ENCODE measurements at places on chromosomes 16 and 17. TPM values are rescaled to one million over a fixed set of nuclear protein-coding genes. Genes with fewer than 3 reads are reported as not detected.

DNA sequence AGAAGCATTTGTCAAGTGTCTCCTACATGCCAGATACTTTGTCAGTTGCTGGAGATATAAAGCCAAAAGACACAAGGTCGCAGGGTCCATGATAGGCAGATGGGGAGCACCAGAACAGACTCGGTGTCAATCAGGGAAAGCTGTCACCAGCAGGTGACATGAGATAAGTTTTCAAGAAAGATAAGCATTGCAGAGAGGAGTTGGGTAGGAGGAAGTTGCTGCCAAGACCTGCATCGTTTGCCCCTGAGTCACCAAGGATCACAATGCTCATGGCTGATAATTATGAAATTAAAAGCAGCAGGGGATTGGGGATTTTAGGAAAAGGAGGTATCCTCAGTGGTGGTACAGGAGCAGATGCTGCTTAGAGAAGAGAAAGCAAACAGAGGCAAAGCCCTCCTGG, 551.1 kb upstream of the CDH11 start:
- DNase-seq: peak; percentile 22

GRCh38 chr16:25064937-25065336, 46.6 kb upstream of the LCMT1 start:
- DNase-seq: peak; percentile 9

DNA sequence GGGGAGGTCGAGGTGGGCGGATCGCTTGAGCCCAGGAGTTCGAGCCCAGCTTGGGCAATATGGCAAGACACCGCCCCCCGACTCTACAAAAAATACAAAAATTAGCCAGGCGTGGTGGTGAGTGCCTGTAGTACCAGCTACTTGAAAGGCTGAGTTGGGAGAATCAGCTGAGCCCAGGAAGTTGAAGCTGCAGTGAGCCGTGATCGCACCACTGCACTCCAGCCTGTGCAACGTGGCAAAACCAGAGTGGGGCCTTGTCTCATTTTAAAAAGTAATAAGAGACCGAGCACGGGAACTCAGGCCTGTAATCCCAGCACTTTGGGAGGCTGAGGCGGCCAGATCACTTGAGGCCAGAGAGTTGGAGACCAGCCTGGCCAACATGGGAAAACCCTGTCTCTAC, 24.4 kb upstream of the ABCC1 start:
- no peak for DNase-seq

DNA sequence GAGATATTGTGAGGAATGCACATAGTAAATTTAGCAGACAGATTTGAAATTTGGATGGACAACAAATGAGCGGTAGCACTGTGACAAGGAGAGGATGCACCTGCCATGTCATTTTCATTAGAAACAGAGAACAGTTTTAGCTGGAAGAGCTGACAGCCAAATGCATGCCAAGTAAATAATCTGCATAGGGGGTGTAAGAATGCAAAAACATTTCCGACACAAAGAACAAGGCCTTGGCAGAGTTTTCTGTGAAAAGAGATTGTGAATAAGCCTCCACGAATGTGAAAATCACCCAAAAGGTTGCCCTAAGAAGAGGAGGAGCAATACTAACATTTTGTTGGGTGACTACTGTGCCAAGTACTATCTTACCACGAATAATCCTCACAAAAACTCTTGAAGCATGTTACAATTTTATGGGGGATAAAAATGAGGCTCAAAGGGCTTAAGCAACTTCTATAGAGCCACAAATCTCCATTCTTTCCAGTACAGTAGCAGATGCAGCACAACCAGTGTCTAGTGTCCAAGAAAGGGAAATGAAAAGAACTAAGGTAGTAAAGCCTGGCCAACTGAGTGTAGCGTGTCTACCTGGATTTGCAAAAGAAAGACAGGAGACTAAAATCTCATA, 28.3 kb downstream of the TMEM100 start:
- DNase-seq: no peak

DNA sequence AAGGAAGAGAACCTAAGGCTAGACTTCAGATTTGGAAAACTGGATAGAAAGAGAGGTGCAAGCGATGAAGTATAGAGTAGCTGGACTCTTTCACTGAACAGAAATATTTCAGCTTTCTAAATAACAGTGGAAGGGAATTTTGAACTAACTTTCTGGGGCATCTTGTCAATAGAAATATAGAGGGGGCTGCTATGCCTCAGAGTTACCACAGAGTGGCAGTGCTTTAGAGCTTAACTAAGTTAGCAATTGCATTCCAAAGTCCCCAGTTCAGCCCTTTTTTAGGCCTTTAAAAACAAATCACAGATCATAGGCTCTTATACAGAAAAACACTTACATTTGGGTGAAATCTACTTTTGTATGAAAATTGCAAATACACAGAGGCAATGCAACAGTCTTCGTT, 154.2 kb upstream of the CDH8 start:
- DNase-seq: no peak

DNA sequence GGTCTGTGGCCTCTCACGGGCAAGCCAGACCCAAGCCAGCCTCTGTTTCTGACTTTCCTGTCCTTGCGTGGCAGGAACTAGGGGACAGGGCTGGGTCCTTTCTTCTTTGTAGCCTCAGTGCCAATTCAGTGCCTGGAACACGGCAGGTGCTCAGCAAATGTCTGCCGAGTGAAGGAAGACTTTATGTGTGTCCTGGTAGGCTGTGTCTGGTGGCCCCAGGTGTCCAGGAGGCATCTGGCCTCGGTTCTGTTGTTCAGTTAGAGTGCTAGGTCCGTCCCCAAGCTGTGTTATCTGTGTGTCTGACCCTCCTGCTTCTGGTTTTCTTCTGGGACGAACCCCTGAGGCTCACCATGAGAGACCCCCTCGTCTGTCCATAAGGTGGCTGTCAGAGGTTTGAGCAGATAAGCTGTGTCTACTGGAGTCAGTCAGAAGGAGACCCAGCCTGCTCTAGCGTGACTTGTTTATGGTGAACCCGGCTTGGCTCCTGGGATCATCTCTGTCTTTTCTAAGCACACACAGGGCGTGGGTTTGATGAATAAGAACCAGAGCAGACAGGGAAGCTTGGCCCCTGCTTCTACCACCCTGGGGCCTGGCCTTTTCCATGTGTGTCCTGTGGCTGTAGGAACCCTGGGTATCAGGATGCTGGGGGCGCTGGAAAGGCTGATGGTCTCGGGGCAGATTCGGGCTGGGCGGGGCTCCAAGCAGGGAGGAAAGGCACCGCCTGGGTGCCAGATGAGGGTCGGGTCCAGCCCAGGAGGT, 39.3 kb downstream of the ENGASE start:
- no peak for DNase-seq

Gene ZNF205
- polyA plus RNA-seq: 14.5 TPM

Gene C17orf100
- 2.9 TPM for polyA plus RNA-seq

Gene TBC1D3E
- not detected for polyA plus RNA-seq

Gene ABCA10
- 0.04 TPM for polyA plus RNA-seq
